ENCODE measurements at places on chromosomes 6 and 20.
A peak's percentile ranks its signal among the peaks of the same experiment; 100 is the strongest.

- peak; percentile 26 for DNase-seq
Measured at GRCh38 chr20:48722737-48723191, 105.0 kb downstream of the PREX1 start.

- no peak for DNase-seq
Measured at GRCh38 chr6:4935975-4936680, 67.7 kb downstream of the RPP40 start.

DNA sequence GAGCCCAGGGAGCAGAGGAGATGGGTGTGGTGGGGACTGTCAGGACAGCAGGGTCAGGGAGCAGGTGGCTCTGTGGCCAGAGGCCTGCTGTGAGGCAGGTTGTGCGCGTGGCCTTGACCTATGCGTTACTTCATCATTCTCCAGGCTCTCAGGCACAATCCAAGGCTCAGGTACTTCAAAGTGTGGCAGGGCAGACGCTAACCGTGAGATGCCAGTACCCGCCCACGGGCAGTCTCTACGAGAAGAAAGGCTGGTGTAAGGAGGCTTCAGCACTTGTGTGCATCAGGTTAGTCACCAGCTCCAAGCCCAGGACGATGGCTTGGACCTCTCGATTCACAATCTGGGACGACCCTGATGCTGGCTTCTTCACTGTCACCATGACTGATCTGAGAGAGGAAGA lies 535 bp downstream of the NCR2 start:
- no peak for DNase-seq

DNA sequence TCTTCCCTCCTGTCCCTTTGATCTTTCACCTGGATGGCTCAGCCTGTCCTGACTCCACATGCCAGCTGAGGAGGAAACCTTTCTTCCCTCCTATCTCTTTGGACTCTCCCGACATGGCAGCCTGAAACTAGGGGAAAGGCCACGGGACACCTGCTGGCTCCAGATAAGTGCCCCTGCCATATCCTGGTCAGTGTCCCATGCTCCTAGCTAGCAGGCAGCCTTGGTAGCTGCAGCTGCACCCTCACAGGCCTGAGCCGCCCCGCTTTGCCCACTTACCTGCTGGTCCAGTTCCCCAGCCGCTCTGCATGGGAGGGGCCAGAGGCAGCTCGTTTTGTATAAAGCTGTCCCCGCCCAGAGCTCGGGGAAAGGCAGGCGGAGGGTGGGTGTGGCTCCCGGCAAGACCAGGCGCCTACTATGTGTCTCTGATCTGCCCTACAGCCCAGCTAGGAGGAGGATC lies 7.4 kb upstream of the SLC52A3 start:
- no peak for DNase-seq

DNA sequence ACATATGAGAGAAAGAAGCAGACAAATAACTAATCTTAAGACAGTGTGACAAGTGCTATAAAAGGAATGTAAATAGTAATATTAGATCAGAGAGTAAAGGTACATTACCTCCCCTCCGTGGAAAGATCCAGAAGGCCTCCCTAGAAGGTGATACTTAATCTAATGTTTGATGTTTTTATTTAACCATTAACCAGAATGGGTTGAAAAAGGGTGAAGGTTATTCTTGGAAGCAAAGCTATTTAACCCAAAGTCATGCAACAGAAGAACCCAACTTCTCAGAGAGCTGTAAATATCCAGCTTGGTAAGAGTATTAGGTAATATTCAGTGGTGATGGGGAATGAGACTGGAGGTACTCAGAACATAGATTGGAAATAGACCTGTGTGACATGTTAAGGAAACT lies 68.0 kb upstream of the HIVEP1 start:
- no peak for DNase-seq

- no peak for DNase-seq
Measured at GRCh38 chr6:11791354-11792107, 12.9 kb upstream of the ADTRP start.

Measured in DND-41 (cell line).